Tracheal epithelial cell (primary cell): ENCODE measurements at places on chromosomes 4 and X. TPM values are rescaled to one million over a fixed set of nuclear protein-coding genes. Genes with fewer than 3 reads are reported as not detected.

C4orf46 gene
- 2.8 and 5.1 TPM in 2 replicates for total RNA-seq

NDP gene
- 0.48 TPM in 1 of 2 replicates, not detected in the other for total RNA-seq

EGF gene
- 0.48 and 1.3 TPM in 2 replicates for total RNA-seq

MEPE gene
- not detected in 2 replicates for total RNA-seq

DGKK gene
- total RNA-seq = not detected in 2 replicates

GPC3 gene
- total RNA-seq = under 0.01 TPM in 2 replicates

RIBC1 gene
- total RNA-seq = 0.43 and 0.48 TPM in 2 replicates

SH2D1A gene
- not detected in 2 replicates for total RNA-seq

BGN gene
- 0.21 and 0.48 TPM in 2 replicates for total RNA-seq

ASIC5 gene
- total RNA-seq = not detected in 2 replicates

PNMA6A gene
- total RNA-seq = 0.43 and 0.48 TPM in 2 replicates

CNGA2 gene
- total RNA-seq = not detected in 2 replicates

HERC5 gene
- 2.2 TPM in 1 of 2 replicates, not detected in the other for total RNA-seq

FBXL5 gene
- 118 and 138 TPM in 2 replicates for total RNA-seq

DGAT2L6 gene
- not detected in 2 replicates for total RNA-seq

HELT gene
- total RNA-seq = not detected in 2 replicates

ESX1 gene
- total RNA-seq = not detected in 2 replicates

BEND2 gene
- not detected in 2 replicates for total RNA-seq

TCEAL4 gene
- 17.3 and 31.3 TPM in 2 replicates for total RNA-seq

KLHL15 gene
- total RNA-seq = 2.2 and 5.8 TPM in 2 replicates

NR3C2 gene
- 0.64 and 6.0 TPM in 2 replicates for total RNA-seq

SMIM43 gene
- total RNA-seq = 0.24 TPM in 1 of 2 replicates, not detected in the other
